ENCODE measurements at places on chromosomes 4 and X. TPM values are rescaled to one million over a fixed set of nuclear protein-coding genes. Genes with fewer than 3 reads are reported as not detected.

Gene FAM53A
- 10.5 TPM for total RNA-seq

Gene ADH5
- total RNA-seq, result 125 TPM

Gene UGT2B10
- total RNA-seq, result not detected

Gene CXCL6
- total RNA-seq, result 0.20 TPM

Gene SAP30
- total RNA-seq, result 16.8 TPM

- H3K4me3 ChIP-seq, result no peak overlapping the region
- H3K4me1 ChIP-seq, result peaks cover 4% of the 10 kb centered on the region
- no peak for DNase-seq
- no peaks in the 10 kb centered on the region for H3K27me3 ChIP-seq
Measured at GRCh38 chrX:150032742-150033141, 94.5 kb upstream of the EOLA2 start.

GRCh38 chr4:157572284-157572683 lies 351.8 kb downstream of the GRIA2 start:
- no peaks in the 10 kb centered on the region for H3K36me3 ChIP-seq
- peaks cover 6% of the 10 kb centered on the region for H3K4me1 ChIP-seq
- no peak overlapping the region for H3K4me3 ChIP-seq
- H3K27ac ChIP-seq, result no peak overlapping the region
- no peaks in the 10 kb centered on the region for H3K27me3 ChIP-seq

DNA sequence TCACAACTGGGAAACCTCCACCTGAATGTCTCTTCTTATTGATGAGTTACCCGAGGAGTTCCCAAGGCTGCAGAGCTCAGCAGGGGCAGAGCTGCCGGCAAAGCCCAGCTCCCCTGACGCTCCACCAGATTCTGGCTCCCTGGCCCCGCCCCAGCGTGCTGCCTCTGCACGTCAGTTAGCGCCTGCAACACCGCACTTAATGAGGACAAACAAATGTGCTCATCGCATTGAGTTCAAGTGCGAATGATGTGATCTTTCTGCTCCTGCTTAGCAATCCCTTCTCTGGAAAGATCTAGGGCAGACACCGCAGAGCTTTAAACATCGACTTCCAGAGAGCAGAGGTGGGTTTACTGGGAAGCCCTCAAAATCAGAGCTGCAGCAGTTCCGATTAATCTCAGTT lies 55.5 kb upstream of the FBXW7 start:
- H3K4me1 ChIP-seq, result peaks cover 28% of the 10 kb centered on the region
- peak overlapping the region; percentile 58 for H3K4me3 ChIP-seq
- peaks cover 3% of the 10 kb centered on the region for H3K27me3 ChIP-seq
- no peak overlapping the region for H3K27ac ChIP-seq

DNA sequence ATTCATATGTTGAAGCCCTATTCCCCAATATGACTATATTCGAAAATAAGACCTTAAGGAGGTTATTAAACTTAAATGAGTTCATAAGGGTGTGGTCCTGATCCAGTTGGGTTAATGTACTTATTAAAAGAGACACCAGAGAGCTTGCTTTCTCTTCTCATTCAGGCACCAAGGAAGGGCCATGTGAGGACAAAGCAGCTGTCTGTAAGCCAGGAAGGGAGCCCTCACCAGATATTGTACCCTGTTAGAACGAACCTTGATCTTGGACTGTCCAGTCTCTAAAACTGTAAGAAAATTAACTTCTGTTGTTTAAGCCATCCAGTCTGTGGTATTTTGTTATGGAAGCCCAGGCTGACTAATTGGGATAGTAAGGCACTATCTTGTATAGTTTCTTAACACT lies 9.1 kb upstream of the YTHDC1 start:
- H3K36me3 ChIP-seq, result no peaks in the 10 kb centered on the region
- no peaks in the 10 kb centered on the region for H3K27me3 ChIP-seq
- peaks cover 6% of the 10 kb centered on the region for H3K4me1 ChIP-seq
- DNase-seq, result no peak
- no peak overlapping the region for H3K27ac ChIP-seq

- no peak overlapping the region for H3K4me3 ChIP-seq
- no peaks in the 10 kb centered on the region for H3K27me3 ChIP-seq
- H3K4me1 ChIP-seq, result no peaks in the 10 kb centered on the region
- DNase-seq, result no peak
- H3K36me3 ChIP-seq, result no peaks in the 10 kb centered on the region
Measured at GRCh38 chrX:21276736-21277433, 97.3 kb upstream of the CNKSR2 start.

- H3K4me3 ChIP-seq, result no peak overlapping the region
- no peaks in the 10 kb centered on the region for H3K27me3 ChIP-seq
- no peak overlapping the region for H3K27ac ChIP-seq
- peaks cover 15% of the 10 kb centered on the region for H3K4me1 ChIP-seq
- no peak for DNase-seq
Measured at GRCh38 chr4:145277011-145277410, 96.6 kb upstream of the OTUD4 start.

DNA sequence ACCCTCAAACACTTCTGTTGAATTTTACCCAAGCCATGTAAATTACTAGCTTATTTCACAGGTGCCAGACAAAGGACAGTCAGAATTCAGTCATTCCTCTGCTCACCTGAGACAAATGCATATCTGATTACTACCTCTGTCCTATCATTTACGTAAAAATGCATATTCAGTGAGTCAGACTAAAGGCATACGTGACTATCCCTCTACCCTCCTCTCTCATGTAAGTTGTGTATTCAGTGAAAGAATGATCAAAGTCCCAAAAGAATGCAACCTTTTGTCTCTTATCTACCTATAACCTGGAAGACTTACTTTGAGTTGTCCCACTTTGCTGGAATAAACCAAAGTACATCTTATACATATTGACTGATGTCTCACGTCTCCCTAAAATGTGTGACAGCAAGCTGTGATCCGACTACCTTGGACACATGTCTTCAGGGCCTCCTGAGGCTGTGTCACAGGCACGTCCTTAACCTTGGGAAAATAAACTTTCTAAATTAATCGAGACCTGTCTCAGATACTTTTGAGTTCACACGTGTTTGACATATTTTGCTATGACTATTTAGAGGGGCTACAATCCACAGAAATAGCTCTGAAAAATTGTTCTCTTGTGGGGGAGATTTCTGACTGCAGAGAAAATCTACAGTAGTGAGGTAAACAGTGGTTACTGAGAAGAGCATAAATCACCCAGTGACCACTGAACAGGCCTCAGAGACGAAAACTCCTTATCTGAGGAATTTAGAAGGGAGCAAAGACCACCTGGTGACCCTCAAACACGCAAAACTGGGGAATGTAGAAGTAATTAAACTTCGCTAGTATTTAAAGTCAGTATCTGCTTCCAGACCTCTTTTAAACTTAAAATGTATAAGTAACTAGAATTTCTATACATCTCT lies 1575.8 kb downstream of the STIM2 start:
- H3K4me1 ChIP-seq, result peaks cover 34% of the 10 kb centered on the region
- H3K36me3 ChIP-seq, result no peaks in the 10 kb centered on the region
- peak overlapping the region; percentile 5 for H3K4me3 ChIP-seq
- no peak for DNase-seq
- peaks cover 12% of the 10 kb centered on the region for H3K27me3 ChIP-seq

GRCh38 chr4:146522869-146523205 lies 1.1 kb upstream of the SLC10A7 start:
- peak overlapping the region; percentile 19 for H3K27ac ChIP-seq
- peaks cover 8% of the 10 kb centered on the region for H3K4me1 ChIP-seq
- H3K36me3 ChIP-seq, result no peaks in the 10 kb centered on the region
- no peaks in the 10 kb centered on the region for H3K27me3 ChIP-seq
- no peak for DNase-seq

- H3K4me1 ChIP-seq, result peaks cover 3% of the 10 kb centered on the region
- DNase-seq, result no peak
- no peak overlapping the region for H3K4me3 ChIP-seq
Measured at GRCh38 chr4:151934766-151935165, 174.0 kb upstream of the GATB start.

DNA sequence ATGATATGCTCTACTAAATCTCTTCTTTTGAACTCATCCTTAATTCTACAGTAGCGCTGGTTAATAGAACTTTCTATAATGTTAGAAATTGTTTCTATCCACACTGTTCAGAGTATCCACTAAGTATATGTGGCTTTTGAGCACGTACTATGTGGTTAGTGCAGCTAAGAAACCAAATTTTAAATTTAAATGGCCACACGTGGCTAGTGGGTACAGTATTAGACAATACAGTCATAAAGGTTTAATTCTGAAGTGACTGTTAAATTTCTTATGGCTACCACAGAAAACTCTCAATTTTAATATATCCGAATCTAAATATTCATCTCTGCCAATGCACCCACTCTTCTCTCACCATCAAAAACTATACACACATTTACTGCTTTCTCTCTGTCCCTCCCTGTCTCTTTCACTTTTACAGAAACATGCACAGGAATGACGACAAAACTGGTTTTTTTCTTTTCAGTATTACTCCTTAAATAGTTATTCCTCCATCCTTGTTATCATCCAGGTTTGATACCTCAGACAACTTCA lies 583.9 kb downstream of the KCTD8 start:
- no peak overlapping the region for H3K27ac ChIP-seq
- H3K36me3 ChIP-seq, result no peaks in the 10 kb centered on the region

DNA sequence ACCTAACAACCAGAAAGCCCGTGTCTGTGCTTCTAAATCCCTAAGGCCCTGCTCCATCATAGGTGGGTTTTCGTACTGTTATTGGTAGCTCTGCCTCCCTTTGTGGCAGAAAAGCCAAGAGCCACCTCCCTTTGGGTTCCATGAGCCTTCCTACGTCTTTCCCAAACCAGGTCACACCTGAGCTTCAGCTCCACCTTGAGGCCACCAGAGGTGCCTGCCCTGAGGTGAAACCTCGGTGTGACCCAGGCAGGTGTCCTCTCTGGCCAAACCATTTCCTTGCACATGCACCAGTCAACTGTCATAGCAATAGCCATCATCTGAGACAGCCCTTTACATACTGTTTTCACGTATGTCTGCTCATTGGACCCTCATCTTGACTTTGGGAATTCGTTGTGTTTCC lies 188.0 kb upstream of the RBPJ start:
- H3K27me3 ChIP-seq, result no peaks in the 10 kb centered on the region
- H3K36me3 ChIP-seq, result no peaks in the 10 kb centered on the region

GRCh38 chrX:107673933-107674479 lies 45.7 kb downstream of the PRPS1 start:
- peaks cover 22% of the 10 kb centered on the region for H3K4me1 ChIP-seq
- H3K27ac ChIP-seq, result no peak overlapping the region
- H3K27me3 ChIP-seq, result no peaks in the 10 kb centered on the region
- DNase-seq, result no peak

- no peak overlapping the region for H3K27ac ChIP-seq
- no peaks in the 10 kb centered on the region for H3K36me3 ChIP-seq
Measured at GRCh38 chrX:110208092-110208491, 109.8 kb downstream of the AMMECR1 start.

DNA sequence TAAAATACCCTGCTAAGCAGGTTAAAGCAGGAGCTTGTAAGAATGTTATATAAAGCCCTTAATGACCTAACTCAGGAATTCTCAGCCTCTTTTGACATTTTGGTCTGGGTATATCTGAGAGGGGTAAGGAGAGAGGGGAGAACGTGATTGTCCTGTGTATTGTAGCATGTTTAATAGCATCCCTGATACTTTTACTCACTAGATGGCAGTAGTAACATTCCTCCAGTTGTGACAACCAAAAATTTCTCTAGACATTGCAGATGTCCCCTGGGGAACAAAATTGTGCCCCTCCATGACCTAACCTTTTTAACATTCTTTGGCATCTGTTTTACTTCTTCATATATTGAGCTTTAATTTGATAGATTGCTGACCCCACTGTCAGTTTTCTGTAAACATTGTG lies 17.9 kb downstream of the SMARCA5 start:
- H3K27ac ChIP-seq, result no peak overlapping the region
- no peaks in the 10 kb centered on the region for H3K27me3 ChIP-seq
- no peaks in the 10 kb centered on the region for H3K4me1 ChIP-seq
- DNase-seq, result no peak
- H3K4me3 ChIP-seq, result no peak overlapping the region

Data from mesothelial cell of epicardium (in vitro differentiated cells).